Kidney epithelial cell (primary cell): ENCODE measurements at places on chromosomes 11 and 22.
A peak's percentile ranks its signal among the peaks of the same experiment; 100 is the strongest.

- no peak for DNase-seq
Observed at GRCh38 chr11:118691926-118692830, 12.7 kb upstream of the TREH start.

DNA sequence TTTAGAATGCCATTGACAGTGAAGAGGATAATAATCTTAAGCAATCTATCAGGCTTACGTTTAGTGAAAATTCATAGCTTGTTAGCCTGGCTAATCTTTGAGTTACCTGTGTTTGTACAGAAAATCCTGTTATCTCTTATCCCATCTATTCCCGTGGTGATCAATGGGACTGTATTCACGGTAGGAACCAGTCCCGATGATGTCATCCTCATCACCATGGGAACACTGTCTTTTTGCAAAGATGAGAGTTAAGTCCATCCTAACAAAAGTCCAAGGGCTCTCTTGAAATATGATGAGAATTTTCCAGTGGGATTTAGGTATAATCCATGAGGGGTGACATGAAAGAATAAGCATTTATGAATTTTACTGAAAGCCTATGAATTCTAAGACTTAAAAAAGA lies 762.2 kb downstream of the ETS1 start:
- DNase-seq: no peak

GRCh38 chr11:134196756-134197155 lies 27.0 kb downstream of the NCAPD3 start:
- no peak for DNase-seq

- DNase-seq: no peak
Observed at GRCh38 chr11:46611526-46612304, 5.3 kb downstream of the HARBI1 start.

GRCh38 chr22:48492366-48493320 lies 1335.0 kb downstream of the BRD1 start:
- DNase-seq: peak; percentile 10

GRCh38 chr11:23202611-23203010 lies 342.3 kb upstream of the CCDC179 start:
- no peak for DNase-seq

- no peak for DNase-seq
Observed at GRCh38 chr11:30342736-30343166, 19.8 kb downstream of the ARL14EP start.

- DNase-seq: no peak
Observed at GRCh38 chr22:22711532-22711913, 67.1 kb downstream of the GGTLC2 start.

DNA sequence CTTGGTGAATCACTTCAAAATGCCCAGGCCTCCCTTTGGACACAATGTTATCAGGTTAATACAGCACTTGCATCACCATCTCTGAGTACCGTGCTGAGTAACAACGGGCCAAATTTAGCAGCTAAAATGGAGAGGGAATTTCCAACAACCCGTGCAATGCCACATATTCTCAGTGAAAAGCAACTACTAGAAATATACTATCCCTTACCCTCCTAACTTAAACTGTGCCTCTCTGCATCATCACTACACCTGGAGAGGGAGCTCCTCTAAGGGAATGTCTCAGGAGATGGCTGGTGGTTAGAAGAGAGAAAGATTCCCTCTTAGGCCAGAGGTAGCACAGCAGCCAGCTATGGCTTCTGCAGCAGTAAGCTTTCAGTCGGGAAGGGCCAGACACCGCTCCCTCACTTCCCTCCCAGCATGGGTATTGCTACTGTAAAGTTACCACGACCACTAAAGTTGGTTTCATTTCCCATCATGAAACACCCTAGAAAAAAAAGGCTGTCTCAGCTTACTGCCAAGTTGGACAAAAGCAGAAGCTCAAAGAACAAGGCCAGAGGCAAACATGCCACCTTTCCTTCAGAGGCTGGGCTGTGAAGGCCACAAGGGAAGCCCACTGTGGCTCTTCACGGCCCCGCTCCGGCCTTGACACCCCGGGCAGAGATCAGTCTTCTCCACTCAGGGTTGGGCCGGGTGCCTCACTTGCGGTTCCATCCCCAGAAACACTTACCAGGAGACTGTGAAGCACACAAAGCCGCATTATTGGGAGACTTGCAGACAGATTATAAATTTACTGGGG lies 3.9 kb downstream of the MAML2 start:
- no peak for DNase-seq

DNA sequence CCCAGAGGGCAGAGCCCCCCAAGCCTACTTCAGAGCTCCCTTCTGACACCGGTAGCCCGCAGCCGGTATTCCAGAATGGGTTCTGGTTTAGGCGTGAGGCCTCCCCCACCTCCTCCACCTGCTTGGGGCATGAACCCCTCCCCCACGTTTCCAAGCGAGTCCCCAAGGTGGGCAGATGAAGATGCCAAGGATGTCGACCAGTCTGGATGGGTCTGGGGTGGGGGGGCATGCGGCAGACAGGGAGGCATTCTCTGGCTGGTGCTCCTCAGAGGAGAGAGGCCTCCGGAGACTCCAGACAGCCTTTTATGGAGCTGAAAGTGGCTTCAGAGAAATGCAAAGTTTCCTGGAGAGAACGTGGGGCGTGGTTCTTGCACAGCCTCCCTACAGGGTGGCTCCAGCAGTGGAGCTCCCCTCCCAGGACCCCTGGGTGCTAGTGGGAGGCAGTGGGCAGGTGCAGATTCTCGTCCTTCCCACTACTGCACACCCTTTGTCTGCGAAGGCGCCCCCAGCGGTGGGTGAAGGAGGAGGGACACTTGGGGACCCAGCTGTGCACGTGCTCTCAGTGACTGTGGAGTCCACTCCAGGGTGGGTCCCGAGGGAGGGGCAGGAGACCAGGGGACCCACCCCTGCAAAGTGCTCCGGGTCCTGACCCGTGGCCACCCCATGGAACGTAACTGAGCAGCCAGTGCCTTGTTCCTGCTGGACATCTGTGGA lies 4.2 kb downstream of the CCND1 start:
- no peak for DNase-seq

- DNase-seq: no peak
Observed at GRCh38 chr22:32354360-32355351, 3.0 kb upstream of the RFPL3 start.

DNA sequence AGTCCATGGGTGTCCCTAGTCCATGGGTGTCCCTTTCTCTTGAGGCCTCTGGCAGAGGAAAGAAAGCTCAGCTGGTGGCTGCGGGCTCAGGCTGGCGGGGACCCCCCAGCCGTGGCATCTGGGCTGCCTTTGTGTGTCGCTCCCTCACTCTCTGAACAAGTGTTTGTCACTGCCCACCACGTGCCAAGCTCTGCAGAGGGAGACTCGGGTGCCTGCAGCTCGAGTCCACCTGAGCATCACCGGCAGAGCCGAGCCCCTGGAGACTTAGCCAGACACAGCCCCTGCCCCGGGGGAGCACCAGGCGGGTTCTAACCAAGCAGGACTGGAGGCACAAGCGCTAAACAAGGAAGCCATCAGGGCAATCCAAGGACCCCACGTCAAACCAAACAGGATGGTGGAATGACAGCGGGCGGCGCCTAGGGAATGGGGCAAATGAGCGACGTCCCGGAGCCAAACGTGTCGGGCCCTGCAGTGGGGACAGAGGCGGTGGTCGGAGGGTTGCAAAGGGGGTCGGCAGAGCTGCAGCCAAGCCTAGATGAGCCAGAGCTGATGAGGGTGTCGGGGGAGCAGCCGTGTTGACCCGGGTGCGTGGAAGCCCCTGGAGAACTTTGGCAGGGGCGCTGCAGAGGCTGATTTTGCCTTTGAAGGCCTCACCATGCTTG lies 2.1 kb upstream of the GRAMD4 start:
- no peak for DNase-seq

GRCh38 chr22:40627612-40628011 lies 8.9 kb downstream of the MRTFA start:
- no peak for DNase-seq

DNA sequence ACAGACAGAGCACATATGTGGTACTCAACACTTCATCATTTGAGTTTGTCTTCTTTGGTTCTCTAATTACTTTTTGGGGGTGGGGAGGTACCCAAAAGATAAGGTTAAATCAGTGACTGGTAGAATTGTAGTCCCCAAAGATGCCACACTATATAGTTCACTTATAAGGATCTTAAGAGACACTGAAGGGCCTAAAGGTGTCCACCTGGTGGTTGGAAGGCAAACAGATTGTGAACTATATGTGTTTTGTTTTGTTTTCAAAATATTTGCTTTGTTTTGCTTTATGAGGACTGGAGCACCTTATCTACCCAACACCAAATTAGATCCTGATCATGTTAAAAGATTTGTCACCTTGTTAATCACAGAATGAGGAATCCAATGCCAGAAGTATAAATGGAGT lies 136.1 kb downstream of the DCDC1 start:
- no peak for DNase-seq

DNA sequence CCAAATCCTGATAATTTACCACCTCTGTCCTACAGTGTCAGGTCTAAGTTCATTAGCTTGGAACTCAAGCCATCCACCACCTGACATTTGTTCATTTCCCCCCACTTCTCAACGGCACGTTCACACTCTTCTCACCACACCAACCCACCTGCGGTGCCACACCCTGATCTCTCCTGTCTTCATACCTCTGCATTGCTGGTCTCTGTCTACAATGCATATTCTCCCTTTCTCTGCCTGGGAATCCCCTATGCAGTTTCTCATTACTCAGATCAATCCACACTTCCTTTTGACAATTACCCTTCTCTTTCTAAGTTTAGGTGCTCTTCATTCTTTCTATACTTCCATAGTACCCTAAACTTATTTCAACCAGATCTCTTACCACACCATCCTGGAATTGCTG lies 20.4 kb upstream of the EMSY start:
- no peak for DNase-seq

DNA sequence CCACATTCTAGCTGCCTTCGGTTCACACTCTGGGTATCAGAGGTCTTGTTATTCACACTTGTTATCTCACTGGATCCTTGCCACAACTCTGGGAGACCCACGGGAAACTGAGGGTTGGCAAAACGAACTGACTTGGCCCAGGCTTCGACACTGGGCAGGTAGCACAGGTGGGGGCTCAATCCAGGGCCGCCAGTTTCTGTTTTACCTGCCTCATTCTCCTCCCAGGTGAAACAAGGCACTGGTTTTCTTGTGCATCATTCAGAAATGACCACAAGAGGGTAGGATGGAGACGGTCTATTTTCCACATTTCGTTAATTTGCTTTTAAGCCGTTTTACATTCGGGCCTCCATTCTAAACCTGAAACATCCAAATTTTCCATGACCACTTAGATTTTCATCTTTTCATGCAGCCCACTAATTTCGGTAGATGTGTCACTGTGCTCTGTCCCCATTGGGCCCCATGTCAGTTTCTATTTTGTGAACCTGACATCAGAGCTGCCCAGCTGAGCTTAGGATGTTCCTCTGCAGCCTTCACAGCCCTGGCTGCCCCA lies 108.1 kb downstream of the KIAA1671 start:
- no peak for DNase-seq

- no peak for DNase-seq
Observed at GRCh38 chr11:64026575-64027205, 9.0 kb upstream of the FLRT1 start.

DNA sequence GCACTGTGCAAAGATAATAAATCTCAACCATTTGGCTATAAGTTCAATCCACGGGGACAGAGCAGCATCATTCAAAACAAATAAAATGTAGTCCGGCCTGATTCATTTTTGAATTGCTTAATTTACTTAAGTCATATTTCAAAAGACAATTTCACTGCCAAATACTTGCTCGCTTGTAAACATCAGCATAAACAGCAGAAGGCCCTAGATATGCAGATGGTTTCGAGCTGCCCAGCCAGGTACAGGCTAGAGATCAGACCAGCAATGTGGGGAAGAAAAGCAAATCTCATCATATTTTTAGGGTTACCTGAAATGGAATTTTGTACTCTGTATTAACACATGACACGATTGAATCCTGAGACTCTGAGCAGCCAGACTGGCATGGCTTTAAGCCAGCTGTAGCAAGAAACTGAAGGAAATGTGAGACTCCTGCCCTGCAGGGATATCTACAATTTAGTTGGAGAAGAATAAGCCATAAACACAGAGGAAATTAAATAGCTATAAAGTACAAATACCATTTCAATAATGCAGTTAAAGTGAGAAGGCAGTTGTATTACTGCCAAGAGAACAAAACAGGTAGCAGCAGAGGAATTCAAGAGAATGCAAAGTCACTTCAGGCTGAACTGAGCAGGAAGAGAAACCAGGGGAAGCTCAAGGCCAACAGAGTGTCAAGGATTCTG lies 440.3 kb downstream of the ETS1 start:
- no peak for DNase-seq

DNA sequence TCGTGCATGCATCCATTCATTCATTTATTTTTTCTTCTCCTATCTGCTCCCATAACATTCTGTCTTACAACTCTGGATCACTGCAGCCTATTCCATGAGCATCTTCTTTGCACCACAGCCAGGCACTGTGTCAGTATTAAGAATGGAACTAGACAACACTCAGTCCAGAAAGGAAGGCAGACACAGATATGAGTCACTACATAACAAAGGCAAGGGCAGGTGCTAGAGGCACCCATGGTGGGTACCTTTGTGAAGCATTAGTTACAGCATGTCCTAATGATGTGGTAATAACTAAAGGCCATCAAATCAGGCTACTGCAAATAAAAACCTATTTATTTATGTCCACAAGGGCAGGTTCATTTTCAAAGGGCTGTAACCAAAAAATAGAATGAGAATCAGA lies 28.1 kb downstream of the TENM4 start:
- no peak for DNase-seq

GRCh38 chr11:29119707-29120618 lies 896.9 kb downstream of the KCNA4 start:
- DNase-seq: peak; percentile 44

- no peak for DNase-seq
Observed at GRCh38 chr11:95248666-95249467, 17.9 kb upstream of the SESN3 start.

GRCh38 chr11:101817581-101817980 lies 97.2 kb upstream of the CEP126 start:
- no peak for DNase-seq

DNA sequence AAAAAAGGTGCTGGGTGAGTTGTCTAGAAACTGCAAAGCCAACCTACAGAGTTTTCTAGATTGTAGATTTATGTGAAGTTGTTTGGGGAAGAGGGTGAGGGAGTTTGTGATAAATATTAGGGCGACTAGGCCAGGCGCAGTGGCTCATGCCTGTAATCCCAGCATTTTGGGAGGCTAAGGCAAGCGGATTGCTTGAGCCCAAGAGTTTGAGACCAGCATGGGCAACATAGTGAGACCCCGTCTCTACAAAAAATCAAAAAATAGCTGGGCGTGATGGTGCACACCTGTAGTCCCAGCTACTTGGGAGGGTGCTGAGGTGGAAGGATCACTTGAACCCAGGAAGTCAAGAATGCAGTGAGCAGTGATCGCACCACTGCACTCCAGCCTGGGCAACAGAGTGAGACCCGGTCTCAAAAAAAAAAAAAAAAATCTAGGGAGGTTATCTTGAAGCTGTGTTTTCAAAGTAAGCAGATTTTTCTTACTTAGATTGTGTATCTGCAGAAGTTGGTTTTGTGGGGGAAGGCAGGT lies 844 bp downstream of the APOL6 start:
- no peak for DNase-seq
